Breast epithelium (tissue), 4 donors: ENCODE measurements at places on chromosomes 13 and 19. TPM values are rescaled to one million over a fixed set of nuclear protein-coding genes. Genes with fewer than 3 reads are reported as not detected.

- H3K27ac ChIP-seq = no peak overlapping the region
- H3K4me3 ChIP-seq = no peak overlapping the region
- no peak for DNase-seq
- no peaks in the 10 kb centered on the region for H3K36me3 ChIP-seq
- H3K4me1 ChIP-seq = no peaks in the 10 kb centered on the region
- H3K27me3 ChIP-seq = no peaks in the 10 kb centered on the region
These were observed 83.1 kb downstream of the AKAP11 start for GRCh38 chr13:42355092-42355485.

- peaks cover 5% of the 10 kb centered on the region for H3K4me1 ChIP-seq
- H3K36me3 ChIP-seq = no peaks in the 10 kb centered on the region
- no peak for DNase-seq
- no peak overlapping the region for H3K4me3 ChIP-seq
These were observed 3.8 kb upstream of the TSHZ3 start for GRCh38 chr19:31352782-31353651.

DNA sequence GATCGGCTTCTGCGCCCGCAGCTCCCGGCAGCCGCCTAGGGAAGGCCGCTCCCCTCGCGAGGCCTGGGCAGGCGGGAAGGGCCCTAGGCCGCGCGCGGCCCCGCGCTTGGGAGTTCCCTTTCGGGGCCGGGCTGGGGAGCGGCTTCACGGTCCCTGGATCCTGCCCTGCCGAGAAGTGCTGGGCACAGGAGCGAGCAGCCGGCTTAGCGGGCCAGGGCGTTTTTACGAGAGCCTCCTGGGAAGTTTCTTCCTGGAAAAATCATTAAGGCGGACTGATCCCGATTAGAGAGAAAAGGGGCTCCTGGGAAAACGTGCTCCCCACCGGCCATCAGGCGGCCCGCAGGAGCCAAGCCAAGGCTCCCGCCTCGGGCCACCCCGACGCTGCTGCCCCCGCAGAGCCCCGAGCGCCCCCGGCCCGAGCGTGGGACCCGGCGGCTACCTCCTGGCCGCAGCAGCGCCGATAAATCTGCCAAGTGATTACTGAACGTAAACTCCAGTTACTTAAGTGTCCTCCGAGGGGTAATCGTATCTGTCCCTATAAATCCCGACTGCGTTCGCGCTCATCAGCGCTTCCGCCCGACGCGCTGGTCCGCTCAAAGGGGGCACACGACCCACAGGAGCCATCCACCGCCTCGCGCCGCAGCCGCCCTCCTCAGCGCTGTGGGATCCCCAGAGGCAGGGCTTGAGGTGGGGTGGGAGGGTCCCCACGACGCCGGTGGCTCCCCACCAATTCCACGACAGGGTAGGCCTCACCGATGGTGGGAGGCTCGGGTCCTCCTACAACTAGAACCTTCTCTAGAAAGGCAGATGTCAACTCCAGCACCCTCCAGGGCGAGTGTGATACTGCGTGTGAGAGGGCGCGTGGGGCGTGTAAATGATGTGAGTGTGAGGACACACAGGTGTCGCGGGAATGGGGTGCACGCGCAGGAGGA is 2.8 kb downstream of the ZIC5 start:
- no peaks in the 10 kb centered on the region for H3K36me3 ChIP-seq
- peaks cover 21% of the 10 kb centered on the region for H3K27me3 ChIP-seq
- peak overlapping the region; percentile 21 for H3K4me3 ChIP-seq
- no peak overlapping the region for H3K27ac ChIP-seq
- peaks cover 17% of the 10 kb centered on the region for H3K4me1 ChIP-seq

DNA sequence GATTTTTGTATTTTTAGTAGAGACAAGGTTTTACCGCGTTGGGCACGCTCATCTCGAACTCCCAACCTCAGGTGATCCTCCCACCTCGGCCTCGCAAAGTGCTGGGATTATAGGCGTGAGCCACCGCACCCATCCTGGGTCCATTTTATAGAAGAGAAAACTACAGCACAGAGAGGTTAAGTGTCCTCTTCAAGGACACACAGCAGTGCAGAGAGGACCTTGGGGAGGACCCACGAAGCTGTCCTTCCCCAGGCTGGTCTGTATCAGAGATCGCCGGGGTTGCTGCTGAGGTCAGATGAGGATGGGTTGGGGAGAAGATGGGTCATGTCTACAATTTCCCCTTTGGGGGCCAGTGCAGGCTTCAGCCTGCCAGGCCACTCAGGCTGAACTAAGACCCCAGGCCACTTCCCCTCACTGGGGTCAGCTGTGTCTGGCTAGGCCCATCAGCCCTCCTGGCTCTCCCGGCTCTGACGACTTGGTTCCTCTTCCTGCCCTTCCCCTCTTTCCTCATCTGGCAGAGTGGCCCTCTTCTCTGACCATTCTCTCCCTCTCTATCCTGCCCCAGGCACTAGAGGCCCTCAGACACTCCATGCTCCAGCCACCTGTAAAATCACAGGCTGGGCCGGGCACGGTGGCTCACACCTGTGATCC is 9.6 kb downstream of the MYO1F start:
- no peaks in the 10 kb centered on the region for H3K27me3 ChIP-seq
- no peak for DNase-seq
- H3K36me3 ChIP-seq = no peaks in the 10 kb centered on the region
- no peak overlapping the region for H3K4me3 ChIP-seq

- no peaks in the 10 kb centered on the region for H3K27me3 ChIP-seq
- H3K4me1 ChIP-seq = no peaks in the 10 kb centered on the region
- H3K36me3 ChIP-seq = no peaks in the 10 kb centered on the region
- no peak for DNase-seq
- no peak overlapping the region for H3K4me3 ChIP-seq
These were observed 306.8 kb downstream of the RFC3 start for GRCh38 chr13:34124666-34125306.

GRCh38 chr13:86584301-86584700 is 785.1 kb upstream of the SLITRK6 start:
- no peak overlapping the region for H3K4me3 ChIP-seq
- no peak for DNase-seq
- no peaks in the 10 kb centered on the region for H3K4me1 ChIP-seq
- H3K27me3 ChIP-seq = no peaks in the 10 kb centered on the region

GRCh38 chr13:76019421-76020044 is 383.4 kb downstream of the LMO7 start:
- no peaks in the 10 kb centered on the region for H3K4me1 ChIP-seq
- no peaks in the 10 kb centered on the region for H3K36me3 ChIP-seq
- H3K27me3 ChIP-seq = no peaks in the 10 kb centered on the region
- no peak for DNase-seq
- H3K27ac ChIP-seq = no peak overlapping the region

GRCh38 chr13:48977286-48977625 is 1.5 kb downstream of the FNDC3A start:
- peaks cover 16% of the 10 kb centered on the region for H3K4me1 ChIP-seq
- DNase-seq = no peak
- peak overlapping the region; percentile 99 for H3K27ac ChIP-seq
- no peaks in the 10 kb centered on the region for H3K27me3 ChIP-seq

DNA sequence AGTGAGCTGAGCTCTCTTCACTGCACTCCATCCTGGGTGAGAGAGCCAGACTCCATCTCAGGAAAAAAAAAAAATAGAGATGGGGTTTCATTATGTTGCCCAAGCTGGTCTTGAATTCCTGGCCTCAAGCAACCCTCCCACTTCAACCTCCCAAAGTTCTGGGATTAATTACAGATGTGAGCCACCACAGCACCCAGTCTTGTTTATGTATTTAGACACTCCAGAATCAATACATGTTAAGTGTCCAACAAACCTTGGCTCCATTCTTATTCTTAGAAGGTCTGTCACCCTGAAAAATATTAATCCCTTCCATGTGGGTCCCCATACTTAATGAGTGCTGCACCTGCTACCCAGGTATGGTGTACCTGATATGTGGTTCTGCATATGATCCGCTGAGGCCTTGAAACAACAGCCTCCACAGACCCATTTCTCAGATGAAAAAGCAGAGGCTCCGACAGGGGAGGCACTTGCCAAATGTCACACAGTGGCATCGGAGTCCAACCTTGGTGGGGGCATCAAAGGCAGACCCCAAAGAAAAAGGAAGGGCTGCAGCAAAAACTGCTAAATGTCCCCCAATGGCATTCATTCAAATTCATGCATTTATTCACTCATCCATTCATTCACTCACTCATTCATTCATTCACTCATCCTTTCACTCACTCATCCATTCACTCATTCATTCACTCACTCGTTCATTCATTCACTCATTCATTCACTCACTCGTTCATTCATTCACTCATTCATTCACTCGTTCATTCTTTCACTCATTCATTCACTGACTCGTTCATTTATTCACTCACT is 16.7 kb downstream of the TICAM1 start:
- no peaks in the 10 kb centered on the region for H3K4me1 ChIP-seq
- no peak for DNase-seq
- H3K4me3 ChIP-seq = peak overlapping the region; percentile 50
- no peak overlapping the region for H3K27ac ChIP-seq

DNA sequence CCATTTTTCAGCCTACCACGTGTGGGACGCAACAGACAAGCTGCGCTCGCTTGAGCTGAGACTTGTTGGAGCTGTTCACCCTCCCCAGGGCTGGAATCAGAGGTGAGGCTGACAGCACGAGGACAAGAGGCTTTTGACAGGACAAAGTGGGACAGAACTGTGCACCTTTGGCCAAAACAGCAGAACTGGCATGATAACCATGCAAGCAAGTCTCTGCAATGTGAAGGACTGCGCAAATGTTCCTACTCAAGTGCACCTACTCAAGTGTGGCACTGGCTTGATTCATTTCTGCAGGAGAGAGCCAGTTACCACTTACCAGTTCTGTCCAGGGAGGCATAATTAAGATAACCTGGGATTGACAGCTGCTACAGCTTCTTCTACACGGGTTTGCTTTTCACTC is 62.2 kb upstream of the TM9SF2 start:
- H3K4me1 ChIP-seq = no peaks in the 10 kb centered on the region
- H3K27me3 ChIP-seq = peaks cover 3% of the 10 kb centered on the region
- no peak overlapping the region for H3K4me3 ChIP-seq
- no peaks in the 10 kb centered on the region for H3K36me3 ChIP-seq
- H3K27ac ChIP-seq = no peak overlapping the region

DNA sequence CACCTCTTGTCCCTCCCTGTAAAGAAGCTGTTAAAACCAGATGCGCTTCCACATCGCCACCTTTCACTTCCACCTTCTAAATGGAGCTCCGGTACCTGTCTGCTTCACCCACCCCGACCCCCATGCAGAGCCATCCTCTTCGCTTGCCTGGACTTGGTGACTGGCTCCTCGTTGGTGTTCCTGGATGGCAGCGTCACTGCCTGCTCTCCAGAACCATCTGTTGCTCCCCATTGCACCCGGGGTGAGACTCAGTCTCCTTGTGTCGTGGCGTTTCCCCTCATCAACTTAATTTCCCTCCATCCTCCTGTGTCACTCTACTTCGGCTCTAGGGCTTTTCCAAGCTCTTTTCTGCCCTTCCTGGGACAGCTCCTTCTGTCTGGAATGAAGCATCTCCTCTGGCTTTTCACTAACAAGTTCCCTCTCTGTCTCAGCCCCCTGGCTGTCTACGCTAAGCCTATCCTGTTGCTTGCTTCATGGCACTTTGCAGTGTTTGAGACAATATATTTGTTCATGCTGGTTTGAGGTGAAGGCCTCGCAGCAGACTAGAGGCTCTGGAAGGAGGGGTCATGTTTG is 10.3 kb downstream of the CEBPG start:
- peaks cover 9% of the 10 kb centered on the region for H3K4me1 ChIP-seq
- H3K27ac ChIP-seq = no peak overlapping the region
- H3K4me3 ChIP-seq = no peak overlapping the region
- no peaks in the 10 kb centered on the region for H3K36me3 ChIP-seq
- H3K27me3 ChIP-seq = no peaks in the 10 kb centered on the region

- no peaks in the 10 kb centered on the region for H3K4me1 ChIP-seq
- DNase-seq = no peak
- no peaks in the 10 kb centered on the region for H3K27me3 ChIP-seq
- no peaks in the 10 kb centered on the region for H3K36me3 ChIP-seq
These were observed 19.5 kb upstream of the MAB21L1 start for GRCh38 chr13:35496006-35496405.

DNA sequence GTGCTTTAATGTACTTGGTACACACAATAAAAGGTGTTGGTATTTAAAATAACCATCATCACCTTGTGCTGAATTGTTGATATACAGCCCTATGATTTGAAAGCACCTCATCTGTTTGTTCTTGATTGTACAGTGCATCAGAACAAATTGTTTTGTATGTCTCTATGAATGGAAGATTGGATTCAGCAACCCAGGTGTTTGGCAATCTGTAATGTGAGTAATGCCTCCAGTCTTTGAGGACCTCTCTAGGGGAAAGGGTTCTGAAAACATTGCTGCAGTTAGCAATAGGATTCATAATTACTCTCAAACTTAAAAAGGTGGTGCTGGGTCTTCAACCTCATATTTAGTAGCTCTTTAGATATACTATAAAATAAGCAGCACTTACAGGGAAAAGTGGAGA is 341.8 kb downstream of the OXGR1 start:
- H3K36me3 ChIP-seq = no peaks in the 10 kb centered on the region
- no peak overlapping the region for H3K27ac ChIP-seq
- DNase-seq = no peak
- H3K4me1 ChIP-seq = no peaks in the 10 kb centered on the region

DNA sequence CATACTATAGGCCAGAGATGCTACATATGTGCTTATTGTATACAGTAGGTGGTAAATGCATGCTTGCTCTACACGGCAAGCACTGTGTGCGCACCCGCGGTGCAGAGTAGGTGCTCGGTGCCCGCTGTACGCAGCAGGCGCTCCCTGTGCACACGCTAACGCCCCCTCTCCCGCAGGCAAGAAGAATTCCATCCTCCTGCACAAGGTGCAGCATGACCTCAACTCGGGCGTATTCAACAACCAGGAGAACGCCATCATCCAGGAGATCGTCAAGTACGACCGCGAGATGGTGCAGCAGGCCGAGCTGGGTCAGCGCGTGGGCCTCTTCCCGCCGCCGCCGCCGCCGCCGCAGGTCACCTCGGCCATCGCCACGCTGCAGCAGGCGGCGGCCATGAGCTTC is 17.7 kb downstream of the POLRMT start:
- no peak overlapping the region for H3K27ac ChIP-seq
- no peak for DNase-seq
- H3K27me3 ChIP-seq = no peaks in the 10 kb centered on the region
- H3K36me3 ChIP-seq = no peaks in the 10 kb centered on the region

DNA sequence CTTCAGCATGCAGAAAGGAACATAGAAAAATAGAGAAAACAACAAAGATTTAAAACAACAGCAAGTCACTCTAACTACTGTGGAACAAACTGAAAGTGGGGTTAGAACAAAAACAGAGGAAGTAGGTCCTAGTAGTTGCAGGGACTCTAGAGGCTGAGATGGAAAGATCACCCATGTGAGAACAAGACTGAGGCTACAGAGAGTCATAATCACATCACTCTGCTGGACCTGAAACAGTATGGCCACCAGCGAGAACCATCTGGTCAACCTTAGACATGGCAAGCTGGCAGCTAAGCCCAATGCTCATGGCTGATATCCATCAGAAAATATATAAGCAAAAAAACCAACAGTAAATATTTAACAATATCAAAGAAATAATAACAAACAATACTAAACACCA is 35.8 kb upstream of the ZNF724 start:
- no peaks in the 10 kb centered on the region for H3K27me3 ChIP-seq
- no peak overlapping the region for H3K4me3 ChIP-seq
- no peak for DNase-seq
- H3K36me3 ChIP-seq = no peaks in the 10 kb centered on the region
- no peaks in the 10 kb centered on the region for H3K4me1 ChIP-seq
- no peak overlapping the region for H3K27ac ChIP-seq

The POGLUT2 gene
- 5.9 TPM for total RNA-seq

The CFAP97D2 gene
- not detected for total RNA-seq

The PRKCG gene
- not detected for total RNA-seq

The ZNF568 gene
- 17.9 TPM for total RNA-seq

The MUC16 gene
- total RNA-seq = 0.66 TPM

The ZNF208 gene
- 4.0 TPM for total RNA-seq

The SERTAD3 gene
- total RNA-seq = 25.2 TPM

The ZNF737 gene
- 42.9 TPM for total RNA-seq

The CALR3 gene
- total RNA-seq = not detected

The PHLDB3 gene
- total RNA-seq = 15.1 TPM

The VMAC gene
- 6.1 TPM for total RNA-seq
